Vagina (tissue), 2 donors: ENCODE measurements at places on chromosomes 12 and 14. TPM values are rescaled to one million over a fixed set of nuclear protein-coding genes. Genes with fewer than 3 reads are reported as not detected.
A peak's percentile ranks its signal among the peaks of the same experiment; 100 is the strongest.

- no peak for DNase-seq
Observed at GRCh38 chr12:131385313-131386166, 325.4 kb upstream of the SFSWAP start.

GRCh38 chr14:99132821-99133635 is 139.0 kb downstream of the BCL11B start:
- DNase-seq, result peak; percentile 76

- no peak for DNase-seq
Observed at GRCh38 chr14:65132855-65133254, 30.5 kb upstream of the MAX start.

DNA sequence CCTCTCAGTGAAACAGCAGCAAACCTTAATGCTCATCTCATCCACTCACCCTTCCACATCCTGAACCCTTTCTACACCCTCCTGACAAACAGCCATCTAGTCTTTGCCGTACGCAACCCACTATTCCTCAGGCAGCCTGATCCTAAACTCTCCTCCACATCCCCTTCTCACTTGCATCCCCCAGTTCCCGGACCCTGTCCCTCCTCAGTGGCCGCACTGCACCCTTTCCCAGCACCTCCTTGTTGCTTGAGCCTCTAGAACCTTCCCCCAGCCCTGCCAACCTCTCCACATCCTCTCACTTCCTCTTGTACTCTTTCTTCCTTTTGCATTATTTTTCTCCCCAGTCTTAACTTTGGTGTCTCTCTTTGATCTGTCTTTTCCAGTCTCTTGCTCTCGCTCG is 42.9 kb downstream of the IQSEC3 start:
- DNase-seq, result no peak

DNA sequence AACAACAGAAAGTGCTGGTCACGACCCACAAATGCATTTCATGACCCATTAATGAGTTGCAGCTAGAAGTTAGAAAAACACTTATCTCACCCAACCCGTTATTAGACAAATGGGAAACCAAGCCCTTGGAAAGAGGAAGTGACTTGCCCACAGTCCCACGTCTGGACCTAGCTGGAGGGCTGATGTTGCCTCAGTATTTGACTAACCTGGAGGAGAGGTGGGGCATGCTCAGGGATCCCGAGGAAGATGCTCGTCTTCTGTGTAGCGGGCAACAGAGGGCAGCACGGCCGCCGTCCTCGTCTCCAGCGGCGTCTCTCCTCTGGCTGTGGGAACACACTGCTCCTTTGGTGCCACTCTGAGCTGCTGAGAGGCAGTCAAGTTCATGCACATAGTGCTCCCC is 12.7 kb downstream of the CCND2 start:
- DNase-seq, result no peak

DNA sequence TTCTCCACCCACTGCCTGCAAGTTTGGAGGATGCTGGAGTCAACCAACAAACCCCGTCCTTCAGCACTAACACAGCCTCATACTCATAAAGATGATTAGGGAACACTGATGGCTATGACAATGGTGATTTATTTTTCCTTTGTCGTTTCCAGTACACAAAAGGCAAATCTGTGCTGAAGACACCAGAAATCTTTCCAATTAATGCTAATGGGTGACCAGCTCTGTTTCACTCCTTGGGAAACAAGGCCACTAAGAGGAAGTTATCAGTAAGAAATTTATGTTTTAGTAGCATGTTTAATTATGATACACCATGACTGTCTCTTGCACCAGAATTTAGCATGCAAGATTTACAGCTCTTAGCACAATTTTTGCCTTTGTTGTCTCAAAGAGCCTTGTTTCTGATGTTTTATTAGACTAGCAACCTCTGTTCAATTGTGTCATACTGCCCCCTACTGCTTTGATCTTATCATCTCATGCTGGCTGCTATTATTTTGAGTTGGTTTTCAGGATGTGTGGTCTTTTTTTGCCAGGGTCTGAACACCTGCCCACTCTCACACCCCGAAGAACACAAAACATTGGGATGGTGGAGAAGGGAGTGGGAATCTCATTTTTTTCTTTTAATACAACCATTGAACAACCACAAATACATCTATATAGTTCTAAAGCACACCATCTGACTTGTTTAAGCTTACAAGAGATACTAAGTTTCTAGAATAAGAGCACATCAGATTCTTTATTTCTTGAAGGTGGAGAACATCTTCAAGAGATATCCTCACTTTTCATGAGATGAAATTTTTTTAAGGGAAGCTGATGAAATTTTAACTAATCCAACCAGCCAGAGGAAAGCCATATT is 160.9 kb downstream of the SPTSSA start:
- no peak for DNase-seq

- no peak for DNase-seq
Observed at GRCh38 chr14:45181329-45181728, 45.6 kb downstream of the FANCM start.

DNA sequence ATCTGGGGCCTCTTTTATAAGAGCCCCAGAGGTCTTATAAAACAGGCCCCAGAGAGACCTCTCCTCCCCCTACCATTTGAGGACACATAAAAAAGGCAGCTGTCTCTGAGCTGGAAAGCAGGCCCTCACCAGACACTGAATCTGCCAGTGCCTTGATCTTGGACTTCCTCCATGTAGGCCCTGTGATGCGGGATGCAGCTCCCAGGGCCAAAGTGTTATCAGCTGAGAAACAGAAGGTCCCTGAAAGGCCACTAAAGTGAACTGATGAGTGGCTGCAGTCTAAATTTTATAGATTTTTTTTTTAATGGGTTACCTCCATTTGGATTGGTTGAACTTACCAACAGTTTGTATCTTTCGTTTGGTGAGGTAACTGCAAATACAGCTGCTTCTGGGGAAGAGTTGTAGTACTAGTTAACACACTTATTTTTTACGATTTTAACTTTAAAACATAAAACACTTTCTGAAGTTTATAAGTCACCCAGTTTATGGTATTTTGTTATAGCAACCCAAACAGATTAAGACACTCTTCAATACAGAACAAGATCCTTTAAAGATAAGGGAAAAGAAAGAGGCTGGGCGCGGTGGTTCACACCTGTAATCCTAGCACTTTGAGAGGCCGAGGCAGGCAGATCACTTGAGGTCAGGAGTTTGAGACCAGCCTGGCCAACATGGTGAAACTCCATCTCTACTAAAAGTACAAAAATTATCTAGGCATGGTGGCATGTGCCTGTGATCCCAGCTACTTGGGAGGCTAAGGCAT is 5.6 kb upstream of the GUCY2C start:
- no peak for DNase-seq

Gene ABHD4
- total RNA-seq, result 31.9 TPM

Gene KRT78
- total RNA-seq, result 89.1 TPM

Gene FOXG1
- not detected for total RNA-seq

Gene SLC7A7
- 7.4 TPM for total RNA-seq
